ENCODE measurements at places on chromosomes 12 and 14. TPM values are rescaled to one million over a fixed set of nuclear protein-coding genes. Genes with fewer than 3 reads are reported as not detected.

The KCNK10 gene
- 0.07 TPM for total RNA-seq

The KRT73 gene
- not detected for total RNA-seq

- peak; percentile 89 for DNase-seq
These were observed 1.7 kb upstream of the FLRT2 start for GRCh38 chr14:85528080-85528896.

GRCh38 chr12:7093486-7093885 lies 1.2 kb upstream of the C1R start:
- DNase-seq, result no peak

The NGB gene
- total RNA-seq, result not detected

The GCH1 gene
- 15.2 TPM for total RNA-seq

GRCh38 chr14:53613404-53614253 lies 343.0 kb downstream of the BMP4 start:
- DNase-seq, result peak; percentile 17

DNA sequence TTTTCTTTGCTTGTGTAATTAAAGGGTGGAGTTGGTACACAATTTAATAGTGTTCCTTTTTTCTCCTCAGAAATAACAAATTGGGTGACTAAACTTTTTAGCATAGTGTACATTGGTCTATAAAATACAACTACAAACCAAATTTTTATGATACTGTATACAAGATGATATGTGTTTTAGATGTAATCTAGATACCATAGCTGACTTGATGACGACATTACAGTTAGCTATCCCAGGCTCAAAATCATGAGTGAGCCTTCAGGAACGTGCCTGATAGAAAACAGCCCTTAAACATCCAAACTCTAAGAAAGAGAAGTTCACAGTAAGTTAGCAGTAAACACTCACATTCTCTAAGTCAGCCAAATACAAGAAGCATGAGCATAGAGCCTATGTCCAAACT lies 99.0 kb upstream of the SSTR1 start:
- no peak for DNase-seq

All from NCI-H460 (cell line).